AML-193 (cell line): ENCODE measurements at places on chromosomes 1 and 21.
A peak's percentile ranks its signal among the peaks of the same experiment; 100 is the strongest.

GRCh38 chr1:227219715-227220292, 98.5 kb downstream of the CDC42BPA start:
- DNase-seq, result no peak

- DNase-seq, result no peak
Observed at GRCh38 chr1:233597489-233597901, 16.4 kb upstream of the KCNK1 start.

- no peak for DNase-seq
Observed at GRCh38 chr1:40896482-40896881, 34.3 kb upstream of the CITED4 start.

GRCh38 chr1:37875833-37876232, 16.4 kb upstream of the MTF1 start:
- peak; percentile 29 for DNase-seq

DNA sequence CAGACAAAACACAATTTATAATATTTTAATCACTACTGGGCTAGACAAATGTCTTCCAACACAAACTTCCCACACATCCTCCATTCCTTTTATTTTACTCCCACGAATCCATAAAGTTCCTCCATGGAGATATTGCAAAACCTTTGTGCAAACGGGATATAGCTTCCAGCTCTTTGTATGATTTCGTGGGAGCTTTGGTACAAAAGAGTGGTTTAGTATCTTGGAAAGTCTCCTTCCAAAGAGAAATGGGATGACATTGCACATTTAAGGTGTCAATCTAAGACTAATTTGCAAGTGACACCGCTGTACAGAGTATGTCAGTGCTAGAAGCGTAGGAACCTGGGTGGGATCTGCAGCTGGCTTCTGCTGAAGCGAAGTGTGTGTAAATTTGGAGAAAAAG, 455.2 kb upstream of the RUNX1 start:
- no peak for DNase-seq

DNA sequence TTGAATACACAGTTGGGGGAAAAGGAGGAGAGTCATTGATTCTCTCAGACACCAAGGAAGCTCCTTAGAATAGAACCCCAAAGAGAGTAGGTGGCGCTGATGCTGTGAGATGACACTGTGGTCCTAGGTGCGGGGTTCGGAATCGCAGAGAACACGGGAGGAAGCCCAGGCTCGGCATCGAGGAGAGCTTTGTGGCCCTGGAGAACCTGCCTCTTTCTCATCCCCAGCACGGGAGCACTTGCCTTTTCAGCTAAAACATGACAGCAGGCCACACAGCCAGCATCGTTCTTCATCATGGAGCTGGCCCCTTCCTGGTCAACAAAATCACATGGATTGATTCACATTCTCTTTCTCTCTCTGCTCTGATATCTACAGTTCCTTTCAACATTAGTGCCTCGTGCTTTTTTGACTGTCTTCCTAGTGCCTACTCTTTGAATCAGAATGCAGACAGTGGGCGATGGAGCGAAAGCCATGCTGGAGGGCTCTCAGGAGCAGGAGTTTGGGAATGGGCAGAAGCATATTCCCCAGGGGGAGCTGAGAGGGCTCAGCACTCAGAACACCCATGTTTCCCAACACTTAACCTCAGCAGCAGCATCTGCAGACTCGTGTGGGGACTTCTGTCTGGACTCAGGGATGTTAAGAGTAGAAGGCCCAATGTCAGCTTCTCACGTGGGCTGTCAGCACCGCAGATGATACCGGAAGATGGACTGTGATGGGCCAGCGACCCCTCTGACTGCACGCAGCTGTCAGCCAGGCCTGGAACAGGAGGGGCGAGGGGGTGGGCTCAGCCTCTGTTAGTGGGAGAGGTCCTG, 539.4 kb downstream of the KIF26B start:
- DNase-seq, result no peak

GRCh38 chr1:155105604-155106011, 22.1 kb upstream of the EFNA1 start:
- no peak for DNase-seq

GRCh38 chr21:16540966-16541727, 811.4 kb downstream of the USP25 start:
- DNase-seq, result no peak

GRCh38 chr1:12620488-12620865, 2.5 kb upstream of the DHRS3 start:
- peak; percentile 50 for DNase-seq

DNA sequence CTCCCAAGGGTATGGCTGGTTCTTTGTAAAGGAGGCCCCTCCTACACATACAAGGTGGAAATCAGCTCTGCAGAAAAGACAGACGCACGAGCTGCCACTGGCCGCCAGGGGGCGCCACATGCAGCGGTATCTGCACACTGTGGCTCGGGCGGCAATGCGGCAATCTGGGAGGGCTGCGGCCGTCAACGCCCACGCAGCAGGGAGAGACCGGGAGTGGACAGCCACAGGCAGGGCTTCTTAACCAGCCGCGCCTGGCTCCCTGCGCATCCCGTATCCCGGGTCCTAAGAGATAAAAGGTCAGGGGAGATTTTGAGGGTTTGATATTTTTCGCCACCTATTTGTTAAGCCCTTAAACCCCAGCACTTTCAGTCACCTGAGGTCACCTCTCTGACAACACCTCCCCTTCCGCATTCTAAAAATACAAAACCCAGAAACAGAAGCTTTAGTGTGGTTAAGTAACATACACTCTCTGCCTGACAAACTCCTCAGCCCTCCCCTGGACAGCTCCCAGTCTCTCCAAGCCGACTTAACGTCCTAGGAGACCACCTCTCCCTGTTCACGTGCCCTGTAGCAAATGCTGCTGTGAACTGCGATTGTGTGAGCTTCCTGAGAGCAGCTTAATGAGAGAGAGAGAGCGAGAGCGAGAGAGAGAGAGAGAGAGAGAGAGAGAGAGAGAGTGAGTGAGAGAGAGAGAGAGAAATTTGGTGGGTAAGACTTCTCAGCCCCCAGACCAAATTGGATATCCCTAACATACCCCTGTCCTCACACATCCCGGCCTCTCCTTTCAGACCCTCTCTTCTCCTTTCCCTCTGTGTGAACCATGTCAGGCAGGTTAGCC, 13.5 kb upstream of the KCNA2 start:
- peak; percentile 63 for DNase-seq
